Activated naive CD4-positive, alpha-beta T cell (primary cell): ENCODE measurements at places on chromosomes 6 and 20.

DNA sequence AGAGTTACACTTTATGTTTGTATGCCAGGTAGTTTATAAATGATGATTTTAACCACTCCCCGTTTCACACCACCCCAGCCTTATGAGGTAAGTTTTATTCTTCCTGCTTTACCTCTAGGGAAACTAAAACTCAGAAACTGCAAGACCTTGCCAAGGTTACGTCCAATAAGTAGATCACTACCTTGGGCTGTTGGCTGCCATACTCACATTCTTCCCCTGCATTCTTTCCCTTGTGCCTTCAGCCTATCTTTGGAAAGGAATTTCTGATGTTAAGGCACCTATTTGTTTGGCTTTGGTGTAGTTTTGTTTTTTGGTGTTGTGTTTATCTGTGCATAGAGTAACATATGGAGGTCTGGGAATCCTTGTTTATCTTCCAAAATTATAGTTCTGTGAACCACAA lies 122.1 kb downstream of the UST start:
- DNase-seq = no peak

DNA sequence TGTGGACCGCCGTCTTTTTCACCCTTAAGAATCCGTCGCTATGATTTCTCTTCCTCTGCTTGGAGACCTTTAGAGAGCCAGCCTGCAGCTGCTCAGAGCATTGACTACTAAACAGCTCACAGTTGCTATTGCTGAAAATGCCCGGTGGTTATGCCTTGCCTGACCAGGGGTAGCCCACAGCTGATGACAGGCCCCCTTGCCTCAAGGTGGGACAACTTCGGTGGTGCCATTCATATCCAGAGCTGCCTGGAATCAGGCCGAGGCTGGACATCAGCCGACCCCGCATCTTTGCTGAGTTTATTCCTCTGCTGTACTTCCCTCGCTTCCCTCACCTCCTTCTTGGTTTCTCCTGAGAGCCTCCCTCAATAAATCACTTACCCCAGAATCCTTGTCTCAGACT lies 39.6 kb downstream of the OVOL2 start:
- DNase-seq = no peak

DNA sequence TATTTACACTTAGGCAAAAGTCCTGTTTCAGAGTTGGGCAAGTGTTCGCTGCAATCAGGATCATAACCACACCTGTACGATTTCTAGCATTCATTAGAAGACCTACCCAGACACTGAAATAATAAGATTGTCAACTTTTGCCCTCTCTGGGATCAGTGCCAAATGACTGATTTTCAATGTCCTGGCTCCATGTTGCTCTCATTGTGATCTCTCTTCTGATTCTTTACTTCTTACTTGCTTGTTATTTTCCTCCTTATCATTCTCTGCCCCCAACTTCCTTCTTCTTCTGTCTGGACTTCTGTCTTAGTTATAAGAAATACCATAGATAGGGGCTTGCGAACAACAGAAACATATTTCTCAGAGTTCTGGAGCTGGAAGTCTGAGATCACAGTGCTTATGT lies 94.4 kb upstream of the BMP2 start:
- no peak for DNase-seq

DNA sequence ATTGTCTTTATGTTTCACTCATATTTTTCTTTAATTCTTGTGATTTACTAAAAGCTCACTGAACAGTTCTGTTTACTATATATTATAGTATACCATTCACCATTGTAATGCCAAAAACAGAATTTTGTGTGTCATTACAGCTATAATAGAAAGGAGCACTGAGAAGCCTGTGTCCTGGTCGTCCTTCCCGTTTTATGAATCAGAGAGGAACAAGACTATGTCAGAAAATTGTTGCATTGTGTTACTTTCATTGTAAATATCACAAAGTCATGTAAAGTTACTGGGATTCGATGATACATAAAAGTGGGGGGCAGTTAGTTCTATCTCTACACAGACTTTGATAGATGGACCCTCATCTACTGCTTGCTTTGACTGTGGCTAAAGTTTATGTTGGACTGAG lies 145.1 kb downstream of the QKI start:
- DNase-seq = no peak

DNA sequence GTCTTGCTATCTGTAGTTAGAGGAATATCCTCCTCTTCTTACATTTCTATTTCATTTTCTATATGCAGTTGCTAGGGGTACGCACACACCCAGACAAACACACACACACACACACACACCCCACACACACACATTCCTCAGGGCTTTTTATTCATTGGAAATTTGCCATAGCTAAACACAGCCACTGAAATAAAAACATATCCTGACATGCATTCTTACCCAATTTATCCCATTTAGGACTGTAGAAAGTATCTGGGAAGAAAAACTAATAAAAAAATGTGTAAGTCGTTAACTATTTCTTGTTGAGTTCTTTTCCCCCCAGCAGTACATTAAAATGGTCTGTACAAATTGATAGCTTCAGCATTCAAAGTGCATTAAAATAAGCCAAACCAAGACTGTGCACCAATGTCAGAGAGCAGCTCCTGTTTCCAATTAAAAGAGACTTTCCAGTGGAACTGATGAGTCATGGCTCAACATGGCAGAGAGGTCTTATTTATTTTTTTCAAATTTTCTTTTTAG lies 357.9 kb upstream of the AGPAT4 start:
- DNase-seq = no peak

- no peak for DNase-seq
These were observed 379.5 kb upstream of the POU3F2 start for GRCh38 chr6:98454809-98455322.

GRCh38 chr6:33903579-33903978 lies 99.8 kb upstream of the MLN start:
- no peak for DNase-seq

DNA sequence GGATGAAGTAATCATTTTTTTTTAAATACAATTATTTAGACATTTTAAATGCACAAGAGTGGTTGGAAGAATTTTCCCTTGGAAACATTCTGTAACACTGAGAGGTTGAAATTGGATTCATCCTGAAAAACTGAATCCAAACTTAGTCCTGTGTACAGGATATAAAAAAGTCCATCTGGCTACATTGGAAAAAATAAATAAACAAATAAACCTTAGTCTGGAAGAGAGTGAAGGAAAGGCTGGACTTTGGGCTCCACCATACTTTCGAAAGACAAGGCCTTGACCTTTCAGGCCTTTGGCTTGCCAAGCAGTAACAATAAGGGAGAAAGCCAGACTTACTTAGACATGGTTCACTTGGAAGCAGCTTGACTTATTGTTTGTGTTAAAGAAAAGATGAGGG lies 664.3 kb downstream of the TENT5A start:
- DNase-seq = no peak
